Activated CD8-positive, alpha-beta T cell treated with anti-CD3 and anti-CD28 coated beads, Interleukin-2, amount 10 ng/mL, durations not matched to agents 7 days and 5 days (primary cell): ENCODE measurements at places on chromosomes 6 and 20.

GRCh38 chr6:85137865-85138264 is 312.0 kb upstream of the NT5E start:
- DNase-seq = no peak

DNA sequence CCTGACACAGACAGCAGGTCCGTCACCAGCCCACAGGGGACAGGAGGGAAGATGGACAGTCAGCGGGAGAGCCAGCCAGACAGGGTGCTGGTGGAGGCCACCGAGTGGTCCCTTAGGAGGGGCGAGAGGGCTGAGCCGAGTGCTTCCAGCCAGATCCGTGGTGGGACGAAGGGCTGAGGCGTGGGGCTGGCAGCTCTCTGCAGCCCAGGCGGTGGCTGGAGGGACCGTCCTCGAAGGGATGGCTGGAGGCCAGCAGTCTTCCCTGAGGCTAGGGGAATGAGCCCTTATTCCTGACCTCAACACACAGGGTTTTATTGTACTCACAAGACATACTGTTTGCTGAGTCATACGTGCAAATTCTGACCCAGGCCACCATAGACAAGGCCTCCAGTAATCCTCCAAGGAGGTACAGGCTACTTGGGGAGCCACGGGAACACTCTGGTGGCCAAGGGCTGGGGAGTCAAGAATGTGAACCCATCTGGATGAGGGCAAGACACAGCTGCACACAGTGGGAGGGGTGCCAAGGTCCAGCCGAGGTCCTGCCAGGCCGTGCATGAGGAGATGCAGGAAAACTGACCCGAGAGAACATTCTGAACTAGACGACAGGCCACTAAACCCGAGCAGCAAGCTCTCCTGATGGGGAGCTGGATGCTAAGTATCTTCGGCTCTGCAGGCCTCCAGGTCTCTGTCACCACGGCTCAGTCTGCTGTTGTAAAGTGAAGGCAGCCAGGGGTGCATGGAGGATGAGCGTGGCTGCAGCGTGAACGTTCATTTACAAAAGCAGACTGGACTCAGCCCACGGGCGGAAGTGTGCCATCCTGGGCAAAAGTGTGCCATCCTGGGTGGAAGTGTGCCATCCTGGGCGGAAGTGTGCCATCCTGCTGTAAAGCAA is 242.5 kb downstream of the TTLL2 start:
- no peak for DNase-seq

GRCh38 chr6:29227235-29227634 is 56.5 kb downstream of the OR2J2 start:
- no peak for DNase-seq

DNA sequence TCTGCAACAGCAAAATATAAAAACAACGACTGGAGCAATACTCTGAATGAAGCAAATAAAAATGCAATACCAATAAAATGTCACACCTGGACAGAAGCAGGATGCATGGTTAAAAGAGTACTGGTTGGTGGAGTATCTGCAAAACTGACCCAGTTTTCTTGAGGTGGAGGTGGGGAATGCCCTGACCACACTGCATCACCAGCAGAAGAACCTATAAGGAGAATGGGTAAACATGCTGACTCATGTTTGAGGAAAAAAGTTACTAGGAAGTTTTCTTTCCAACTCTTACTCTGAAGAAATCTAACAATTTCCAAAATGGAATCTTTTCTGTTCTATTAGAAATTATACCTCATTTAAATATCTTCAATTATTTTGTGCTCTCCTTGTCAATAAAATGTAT is 43.6 kb downstream of the REPS1 start:
- peak; percentile 27 for DNase-seq

DNA sequence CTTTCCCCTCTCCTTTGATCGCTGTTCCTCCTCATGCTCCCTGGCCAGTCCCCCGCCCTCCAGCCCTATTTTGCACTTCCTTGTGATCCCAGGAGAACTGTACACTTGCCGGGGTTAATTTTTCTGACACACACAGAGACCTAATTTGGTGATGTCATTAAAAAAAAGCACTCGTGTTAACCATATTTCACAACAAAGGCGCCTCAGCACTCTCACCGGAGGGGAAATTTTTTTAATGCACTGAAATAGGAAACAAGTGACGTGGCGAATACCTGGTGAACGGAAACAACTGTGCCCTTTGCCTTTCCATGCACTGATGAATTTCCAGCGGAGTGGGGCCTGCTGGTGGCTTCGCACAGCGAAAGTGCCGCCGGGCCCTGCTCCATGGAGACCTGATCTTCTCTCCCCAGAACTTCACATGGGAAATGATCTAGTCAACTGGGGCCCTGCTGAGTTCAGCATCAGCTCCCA is 53.9 kb upstream of the TAGAP start:
- DNase-seq = peak; percentile 71

DNA sequence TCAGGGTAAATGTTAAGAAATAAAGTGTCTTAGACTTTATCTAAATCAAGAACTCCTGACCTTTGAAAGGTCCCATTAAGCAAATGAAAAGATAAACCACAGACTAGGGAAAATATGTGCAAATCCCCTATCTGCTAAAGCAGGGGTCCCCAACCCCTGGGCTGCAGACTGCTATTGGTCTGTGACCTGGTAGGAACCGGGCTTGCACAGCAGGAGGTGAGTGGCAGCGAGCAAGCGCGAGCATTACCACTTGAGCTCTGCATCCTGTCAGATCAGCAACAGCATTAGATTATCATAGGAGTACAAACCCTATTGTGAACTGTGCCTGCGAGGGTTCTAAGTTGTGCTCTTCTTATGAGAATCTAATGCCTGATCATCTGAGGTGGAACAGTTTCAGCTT is 42.4 kb downstream of the LCA5 start:
- no peak for DNase-seq

GRCh38 chr20:63208346-63208909 is 7.5 kb downstream of the YTHDF1 start:
- DNase-seq = no peak

- DNase-seq = no peak
These were observed 94.9 kb upstream of the CEP85L start for GRCh38 chr6:118746145-118746824.

- no peak for DNase-seq
These were observed 76.0 kb downstream of the EZR start for GRCh38 chr6:158743033-158743651.

GRCh38 chr6:12892151-12892550 is 175.6 kb downstream of the PHACTR1 start:
- DNase-seq = no peak

DNA sequence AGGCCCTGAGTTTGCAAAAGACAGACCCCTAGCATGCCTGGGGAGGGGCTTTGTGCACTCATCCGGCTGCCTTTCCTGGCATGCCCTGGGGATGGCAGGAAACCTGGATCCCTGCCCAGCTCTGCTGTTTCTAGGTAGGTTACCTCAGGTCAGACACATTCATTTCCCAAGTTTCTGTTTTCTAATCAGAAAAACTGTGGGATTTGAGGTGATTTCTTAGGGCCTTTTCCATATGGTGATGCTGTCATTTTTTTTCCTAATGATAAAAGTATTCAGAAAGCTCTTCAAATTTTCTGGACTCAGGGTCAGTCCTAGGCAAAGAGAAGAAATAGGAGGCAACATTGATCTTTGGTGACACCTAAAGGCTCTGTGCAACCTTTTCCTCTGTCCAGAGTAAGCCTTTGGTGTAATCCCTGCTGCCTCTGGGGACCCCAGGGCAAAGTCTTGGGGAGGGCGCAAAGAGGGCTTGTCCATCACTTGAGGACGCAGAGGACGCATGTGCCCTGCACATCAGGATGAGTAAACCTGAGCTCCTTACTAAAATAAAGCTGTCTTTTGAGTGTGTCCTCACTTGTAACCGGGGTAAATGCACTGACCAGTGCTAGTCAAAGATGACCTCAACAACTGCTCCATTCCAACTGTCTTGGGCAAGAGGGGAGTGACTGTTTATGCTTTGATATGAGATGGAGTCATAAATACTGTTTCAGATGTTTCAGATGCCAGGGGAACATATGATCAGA is 13.5 kb upstream of the TRAM2 start:
- no peak for DNase-seq

GRCh38 chr6:165655191-165655590 is 7.8 kb downstream of the PDE10A start:
- DNase-seq = no peak

GRCh38 chr20:43981540-43981939 is 66.9 kb downstream of the TOX2 start:
- no peak for DNase-seq

GRCh38 chr20:53757472-53757913 is 163.9 kb upstream of the ZNF217 start:
- no peak for DNase-seq

- DNase-seq = no peak
These were observed 70.3 kb upstream of the RALGAPA2 start for GRCh38 chr20:20782755-20783154.

DNA sequence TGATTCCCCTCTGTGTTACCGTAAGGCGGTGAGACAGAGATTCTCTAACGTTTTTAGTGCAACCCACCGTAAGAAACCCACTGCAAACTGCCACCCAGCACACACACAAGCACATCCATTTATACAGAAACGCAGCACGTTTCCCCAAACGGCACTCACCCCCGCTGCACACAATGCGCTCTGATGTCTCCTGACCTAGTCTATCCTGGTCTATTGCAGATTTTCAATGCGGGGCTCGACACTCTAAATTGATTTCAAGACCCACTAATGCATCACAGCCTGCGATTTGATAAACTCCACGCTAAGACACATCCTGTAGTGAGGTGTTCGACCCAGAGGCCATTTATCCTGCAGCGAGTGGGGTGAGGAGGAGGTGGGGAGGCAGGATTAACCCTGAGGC is 63.7 kb upstream of the SULF2 start:
- no peak for DNase-seq

DNA sequence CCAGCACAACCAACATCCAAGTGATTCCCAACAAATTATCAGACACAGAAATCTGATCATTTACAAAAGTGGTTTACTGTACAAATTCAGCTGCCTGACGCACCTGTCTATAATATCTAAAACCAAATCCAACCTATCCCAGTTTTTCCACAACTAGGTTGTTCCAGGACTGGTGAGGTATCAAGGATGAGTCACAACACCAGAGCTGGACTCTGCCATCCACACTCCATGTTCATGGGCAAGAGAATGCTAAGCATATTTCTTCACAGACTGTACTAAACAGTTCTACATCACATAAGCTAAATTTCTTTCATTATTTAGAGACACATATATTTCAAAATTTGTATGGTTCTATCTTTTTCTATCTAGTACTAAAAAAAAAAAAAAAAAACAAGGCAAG is 141.6 kb downstream of the BTBD9 start:
- no peak for DNase-seq

- DNase-seq = no peak
These were observed 255.6 kb downstream of the MAFB start for GRCh38 chr20:40433341-40433861.

DNA sequence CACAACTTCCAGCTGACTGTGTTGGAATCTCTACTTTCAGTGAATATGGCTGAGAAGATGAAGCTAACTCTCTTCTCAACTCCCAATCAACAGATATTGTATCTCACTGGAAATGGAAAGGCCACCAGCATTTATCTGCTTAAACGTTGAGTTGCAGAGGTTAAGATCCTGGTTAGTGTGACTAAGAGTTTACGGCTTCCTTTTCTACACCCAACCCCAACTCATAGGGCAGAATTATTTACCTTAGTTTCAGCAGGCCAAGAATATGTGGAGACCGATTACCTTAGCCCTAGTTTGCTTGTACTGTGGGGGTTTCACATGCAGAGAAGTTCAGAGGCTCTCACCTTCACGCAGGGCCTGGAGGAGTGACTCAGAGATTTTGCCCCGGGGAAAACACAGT is 1026.6 kb downstream of the EYS start:
- no peak for DNase-seq

DNA sequence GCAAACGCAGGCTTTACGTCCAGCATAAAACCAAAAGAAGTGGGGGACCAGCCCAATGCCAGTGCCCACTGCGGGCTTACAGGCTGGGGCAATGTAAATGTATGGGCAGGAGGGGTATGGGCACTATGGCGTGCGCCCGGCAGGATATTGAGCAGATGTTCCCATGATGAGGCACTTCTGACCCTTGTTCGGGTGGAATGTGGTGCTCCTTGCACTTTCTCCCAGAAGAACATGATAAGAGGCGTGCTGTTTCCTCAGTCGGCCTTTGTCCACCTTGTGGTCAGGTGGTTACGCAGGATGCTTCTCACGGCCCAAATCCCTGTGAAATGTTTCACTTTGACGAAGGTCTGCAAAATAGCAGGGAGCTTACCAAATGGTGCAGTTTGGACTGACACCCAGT is 4.8 kb upstream of the GPR31 start:
- no peak for DNase-seq

GRCh38 chr6:148508401-148509041 is 165.9 kb downstream of the SASH1 start:
- no peak for DNase-seq

- DNase-seq = no peak
These were observed 213.8 kb downstream of the BCAS1 start for GRCh38 chr20:53856300-53857295.

- no peak for DNase-seq
These were observed 51.5 kb downstream of the BMP7 start for GRCh38 chr20:57214948-57215347.

DNA sequence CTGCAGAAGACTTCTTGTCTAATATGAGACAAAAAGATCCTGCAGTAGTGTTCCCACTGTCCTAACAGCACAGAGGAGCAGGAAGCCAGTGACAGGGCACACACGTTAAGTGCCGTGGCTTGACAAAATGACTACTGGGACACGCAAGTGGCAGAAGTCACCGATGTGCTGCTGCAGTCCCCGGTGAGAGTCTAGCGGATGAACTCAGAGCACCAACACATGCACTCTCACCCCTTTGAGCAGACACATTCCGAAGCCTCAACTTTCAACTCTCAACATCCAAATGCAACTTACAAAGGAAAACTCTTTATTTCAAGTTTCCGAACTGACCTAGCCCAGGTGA is 898 bp downstream of the LAMA4 start:
- peak; percentile 19 for DNase-seq

GRCh38 chr6:99350573-99350972 is 1.1 kb upstream of the FAXC start:
- DNase-seq = no peak

GRCh38 chr6:16450821-16451220 is 212.4 kb downstream of the GMPR start:
- DNase-seq = no peak

DNA sequence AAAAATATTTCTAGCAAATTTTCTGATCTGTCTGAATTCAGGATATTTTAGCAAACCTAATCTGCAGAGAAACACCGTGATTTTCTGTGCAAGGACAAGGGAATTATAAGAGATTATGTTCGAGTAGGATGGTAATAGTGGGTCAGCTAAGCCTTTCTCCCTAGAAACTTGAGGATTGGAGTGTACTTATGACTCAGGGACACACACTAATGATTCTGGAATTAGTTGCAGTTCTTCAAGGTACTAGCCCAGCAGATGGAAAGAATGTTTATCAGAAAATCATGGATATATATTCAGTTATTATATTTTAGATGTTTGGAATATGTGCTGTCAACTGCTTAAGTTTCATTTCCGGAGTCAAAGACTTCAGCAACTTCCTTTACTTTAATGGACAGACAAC is 177.1 kb upstream of the MAP3K7 start:
- DNase-seq = no peak
